NCI-H1694 (cell line): ENCODE measurements at places on chromosomes 11 and 22.

DNA sequence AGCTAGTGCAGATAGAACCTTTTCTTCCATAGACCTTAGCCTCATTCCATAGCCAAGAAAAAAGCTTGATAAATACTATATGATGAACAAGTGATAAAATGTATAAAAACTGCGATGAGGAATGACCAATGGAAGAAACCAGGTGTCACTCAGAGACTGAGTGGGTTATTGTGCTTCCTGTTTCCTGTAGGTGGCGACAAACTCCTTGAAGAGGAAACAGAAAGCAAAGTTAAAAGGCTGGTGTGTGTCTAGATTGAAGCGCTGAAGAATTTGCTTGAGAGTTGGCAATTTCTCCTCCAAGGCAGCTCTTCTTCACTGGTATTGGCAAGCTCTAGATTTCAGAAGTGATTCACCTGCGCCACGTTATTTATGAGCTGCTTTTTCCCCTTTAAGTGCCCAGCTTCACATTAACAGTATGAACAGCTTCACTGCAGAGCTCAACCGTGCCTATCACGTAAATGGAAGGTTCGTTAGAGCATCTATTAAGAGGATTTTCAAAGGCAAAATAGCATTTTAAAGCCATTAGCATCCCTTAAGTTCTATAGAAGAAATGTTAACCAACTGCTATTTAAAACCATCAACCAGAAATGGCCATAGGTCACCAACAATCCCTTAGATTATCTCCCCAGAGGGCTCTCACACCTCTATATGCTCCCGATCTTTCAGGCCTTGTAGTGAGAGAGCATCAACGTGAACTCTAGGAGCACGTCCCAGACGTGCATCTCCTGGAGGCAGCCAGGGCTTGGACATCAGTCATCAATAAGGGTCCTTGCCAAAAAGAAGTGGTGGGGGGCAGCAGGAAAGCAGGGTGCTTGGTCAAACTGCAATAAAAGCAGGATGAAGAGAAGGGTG lies 179.4 kb downstream of the CADM1 start:
- no peak for DNase-seq

- no peak for DNase-seq
Observed at GRCh38 chr22:41683052-41683451, 5.6 kb downstream of the SNU13 start.

- DNase-seq: no peak
Observed at GRCh38 chr22:36009085-36009484, 19.5 kb downstream of the RBFOX2 start.

GRCh38 chr11:32417806-32418205 lies 17.5 kb downstream of the WT1 start:
- DNase-seq: no peak

DNA sequence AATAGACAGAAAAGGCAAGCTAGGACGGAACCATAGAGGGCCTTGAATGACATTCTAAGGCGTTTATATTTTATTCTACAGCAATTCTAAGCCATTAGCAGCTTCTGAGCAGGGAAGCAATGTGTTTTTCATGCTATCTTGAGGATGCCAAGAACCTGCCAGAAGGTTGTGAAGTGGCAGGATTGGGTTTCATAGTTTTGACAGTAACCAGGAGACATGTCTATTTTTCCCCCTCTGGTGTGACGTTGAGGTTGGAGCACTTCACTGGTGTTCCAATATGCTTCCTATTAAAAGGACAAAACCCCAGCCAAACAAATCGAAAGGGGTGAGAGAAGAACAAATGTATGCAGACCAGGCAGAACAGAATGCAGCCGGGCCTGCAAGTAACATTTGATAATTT lies 148.2 kb downstream of the SPATA19 start:
- DNase-seq: no peak

DNA sequence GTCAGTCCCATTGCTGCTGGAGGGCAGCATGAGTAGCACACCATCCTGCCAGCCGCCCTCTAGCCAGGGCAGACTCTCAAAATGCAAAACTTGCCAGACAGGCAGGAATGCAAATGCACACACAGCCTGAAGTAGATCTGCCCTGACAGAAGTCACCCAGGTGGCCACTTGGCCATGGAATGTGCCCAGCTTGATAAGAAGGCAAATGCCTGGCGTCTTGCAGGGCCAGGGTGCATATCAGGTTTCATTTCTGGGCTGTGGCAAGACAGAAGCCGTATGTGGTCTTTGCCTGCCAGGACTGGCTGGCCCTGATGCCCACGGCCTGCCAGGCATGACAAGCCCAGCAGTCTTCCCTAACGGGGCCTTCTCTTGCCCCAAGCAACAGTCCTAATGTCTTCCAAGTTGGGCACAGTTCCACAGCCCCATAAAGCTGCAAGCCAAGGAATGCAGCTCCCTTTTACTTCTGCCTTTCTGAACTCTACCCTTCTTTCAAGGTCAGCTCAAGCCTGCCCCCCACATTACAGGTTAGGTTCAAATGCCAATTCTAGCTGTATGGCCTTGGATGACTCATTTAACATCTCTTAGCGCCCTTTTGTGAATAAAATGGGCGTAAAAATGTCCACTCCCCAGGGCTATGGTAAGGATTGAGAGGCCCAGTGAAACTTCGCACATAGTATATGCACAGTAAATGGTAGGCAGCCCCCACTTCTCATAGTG lies 29.7 kb downstream of the POU2AF3 start:
- no peak for DNase-seq

DNA sequence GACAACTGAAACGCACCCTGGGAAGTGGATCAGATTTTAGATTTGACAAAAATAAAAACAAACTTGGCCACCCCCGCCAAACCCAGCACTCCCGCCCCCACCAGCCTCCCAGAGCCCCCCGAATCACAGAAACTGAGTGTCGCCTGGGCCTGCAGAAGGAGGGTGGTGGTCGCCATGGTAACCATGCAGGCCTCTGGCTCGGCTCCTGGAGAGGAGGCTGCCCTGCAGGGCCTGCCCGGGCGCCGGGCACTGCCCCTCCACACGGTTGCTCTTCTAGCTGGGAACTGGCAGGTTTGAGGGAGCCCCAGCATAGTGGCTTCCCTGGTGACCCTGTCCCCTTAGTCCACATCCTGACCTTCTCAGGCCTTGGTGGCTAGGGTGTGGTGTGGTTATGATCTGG lies 19.3 kb downstream of the CACNA1I start:
- DNase-seq: no peak

DNA sequence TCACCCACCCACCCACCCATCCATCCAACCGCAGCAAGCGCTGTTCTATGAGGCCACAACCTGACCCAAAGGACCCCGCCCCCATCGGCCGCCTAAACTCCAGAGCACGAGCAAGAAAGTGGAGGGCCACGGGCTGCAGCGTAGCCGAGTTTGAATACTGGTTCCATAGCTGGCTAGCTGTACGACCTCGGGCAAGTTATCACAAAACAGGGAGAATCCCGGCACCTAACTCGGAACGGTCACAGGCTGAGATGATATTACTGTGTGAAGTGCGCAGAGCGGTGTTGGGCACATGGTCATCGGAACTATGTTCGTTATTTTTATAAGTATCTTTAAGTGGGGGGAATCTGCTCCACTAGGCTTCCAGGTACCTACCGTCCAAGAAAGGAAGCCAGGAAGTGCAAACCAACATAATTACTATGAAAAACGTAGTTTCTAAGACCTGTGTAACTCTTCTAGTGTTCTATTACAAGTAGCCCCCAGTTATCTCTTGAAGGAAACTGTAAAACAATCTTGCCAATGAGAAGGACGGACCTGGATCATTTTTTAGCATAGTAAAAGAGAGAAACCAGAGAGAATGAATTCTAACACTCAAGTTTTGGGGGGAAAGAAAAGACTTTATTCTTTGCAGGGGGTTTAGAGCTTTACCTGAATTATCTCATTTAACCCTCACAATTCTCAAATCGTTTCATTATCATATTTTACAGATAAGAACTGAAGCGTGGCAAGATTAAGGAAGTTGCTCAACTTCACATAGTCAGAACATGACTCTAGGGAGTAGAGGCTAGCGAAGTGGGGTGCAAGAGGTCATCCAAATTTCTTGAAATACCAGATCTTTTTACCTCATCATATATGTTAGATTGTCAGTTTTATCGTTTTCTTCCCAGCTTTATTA lies 663 bp upstream of the BUD13 start:
- DNase-seq: no peak

GRCh38 chr11:8792710-8793109 lies 110.1 kb downstream of the RPL27A start:
- no peak for DNase-seq

DNA sequence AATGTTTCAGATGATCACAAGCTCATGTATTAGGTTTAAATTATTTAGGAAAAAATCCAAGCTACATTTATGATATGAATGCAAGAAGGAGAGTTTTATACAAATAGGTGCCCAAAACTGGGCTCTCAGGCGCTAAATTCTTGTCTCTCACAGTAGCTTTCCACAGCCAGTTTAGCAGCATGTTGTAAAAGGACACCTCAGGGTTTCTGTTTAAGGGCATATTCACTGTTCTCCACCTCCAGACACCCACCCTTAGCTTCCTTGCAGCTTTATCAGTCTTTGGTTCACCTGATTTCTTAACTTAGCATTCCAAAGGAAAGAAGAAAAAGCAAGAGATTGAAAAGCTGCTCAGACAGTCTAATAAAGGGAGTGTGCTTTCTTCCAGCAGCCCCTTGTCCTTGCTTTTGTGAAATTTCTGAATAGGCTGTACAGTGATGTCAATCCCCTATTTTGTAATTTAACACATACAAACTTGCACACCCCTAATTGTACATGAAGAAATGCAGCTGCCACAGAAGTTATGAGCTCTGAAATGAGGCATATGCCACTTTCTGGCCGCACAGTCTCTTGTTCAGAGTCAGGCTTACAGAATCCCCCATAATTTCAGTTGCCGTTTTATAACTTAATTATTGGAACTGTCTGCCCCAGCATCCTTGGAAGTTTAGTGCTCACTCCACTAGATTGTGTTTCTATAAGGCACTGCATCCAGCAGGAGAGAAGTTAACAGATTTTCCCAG lies 262.1 kb downstream of the DDX10 start:
- no peak for DNase-seq

DNA sequence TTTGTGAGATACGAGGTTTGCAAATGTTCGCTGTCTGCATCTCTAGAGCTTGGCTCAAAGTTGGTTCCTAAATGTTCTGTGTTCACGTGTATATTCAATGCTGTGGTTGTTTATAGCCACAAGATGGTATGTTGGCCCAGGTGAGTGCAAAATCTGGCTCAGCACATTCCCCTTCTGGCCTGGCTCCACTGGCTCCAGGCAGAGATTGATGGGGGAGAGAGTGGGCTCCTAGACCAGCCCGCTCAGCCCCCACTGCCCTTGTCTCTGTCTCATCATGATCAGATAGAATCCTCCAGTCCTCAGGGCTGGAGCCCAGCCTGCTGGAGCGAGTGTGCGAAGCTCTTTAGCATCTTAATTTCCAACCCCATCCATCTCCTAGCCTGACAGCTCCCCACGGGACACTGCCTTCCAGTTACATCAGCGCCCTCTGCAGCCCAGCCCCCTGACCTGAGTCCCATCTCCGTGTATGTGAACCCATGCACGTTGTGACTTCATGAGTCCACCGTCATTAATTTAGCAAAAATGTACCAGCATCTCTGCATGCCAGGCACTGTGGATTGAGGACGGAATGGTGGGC lies 2.0 kb downstream of the P2RX3 start:
- DNase-seq: no peak

DNA sequence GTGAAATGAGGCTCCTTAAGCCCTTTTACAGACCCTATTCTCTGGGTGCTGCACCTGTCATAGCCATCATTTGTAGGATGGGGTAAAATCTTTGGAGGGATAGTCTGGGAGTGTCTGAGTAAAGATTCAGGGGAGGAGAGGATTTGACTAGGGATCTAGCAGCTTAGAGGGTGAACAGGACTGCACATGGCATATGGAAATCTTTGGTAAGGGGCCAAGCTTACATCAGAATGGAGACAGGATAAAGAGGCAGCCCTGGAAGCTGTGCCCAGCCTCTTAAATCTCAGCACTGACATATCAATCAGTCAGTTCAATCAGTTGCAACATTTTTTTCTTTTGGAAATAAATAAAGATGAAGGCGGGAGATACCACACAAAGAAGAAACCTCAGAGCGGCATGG lies 301.8 kb upstream of the CADM1 start:
- peak; percentile 28 for DNase-seq

- DNase-seq: no peak
Observed at GRCh38 chr22:35960854-35961253, 67.8 kb downstream of the RBFOX2 start.

GRCh38 chr11:80365076-80365725 lies 924.4 kb upstream of the TENM4 start:
- DNase-seq: no peak

- no peak for DNase-seq
Observed at GRCh38 chr11:12185914-12186313, 75.5 kb downstream of the MICAL2 start.

DNA sequence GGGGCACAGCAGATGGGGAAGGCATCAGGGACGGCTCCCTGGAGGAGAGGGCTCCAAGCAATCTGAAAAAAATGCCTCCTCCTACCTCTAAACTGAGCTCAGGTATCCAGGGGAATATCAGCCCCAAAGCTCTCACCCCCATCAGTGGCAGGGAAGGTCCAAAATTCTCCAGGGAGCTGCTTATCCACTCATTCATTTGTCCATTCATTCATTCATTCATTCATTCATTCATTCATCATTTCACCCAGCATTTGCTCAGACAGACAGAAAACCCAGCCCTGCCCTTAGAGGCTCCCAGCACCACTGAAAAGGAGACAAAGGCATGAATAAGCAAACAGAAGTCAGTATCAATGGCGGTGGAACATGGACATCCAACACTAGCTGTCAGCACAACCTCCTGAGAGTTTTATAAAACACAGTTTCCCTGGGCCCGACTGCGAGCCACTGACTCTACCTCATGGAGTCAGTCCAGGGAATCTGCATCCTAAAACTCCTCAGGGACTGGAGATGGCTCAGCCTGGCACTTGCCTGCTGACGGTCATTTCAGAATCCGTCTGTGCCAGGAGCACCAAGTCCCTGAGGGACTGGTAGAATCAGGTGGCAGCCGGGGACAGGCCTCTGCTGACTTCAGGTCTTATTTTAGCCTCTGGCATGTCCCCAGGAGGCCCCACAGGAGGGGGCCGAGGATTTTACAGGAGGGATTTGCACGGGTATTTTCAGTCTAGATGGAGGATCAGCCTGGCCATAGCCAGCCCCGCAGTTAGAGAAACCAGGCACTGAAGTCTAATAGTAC lies 164.6 kb downstream of the MN1 start:
- no peak for DNase-seq

- no peak for DNase-seq
Observed at GRCh38 chr11:83122050-83122449, 34.9 kb upstream of the PCF11 start.

DNA sequence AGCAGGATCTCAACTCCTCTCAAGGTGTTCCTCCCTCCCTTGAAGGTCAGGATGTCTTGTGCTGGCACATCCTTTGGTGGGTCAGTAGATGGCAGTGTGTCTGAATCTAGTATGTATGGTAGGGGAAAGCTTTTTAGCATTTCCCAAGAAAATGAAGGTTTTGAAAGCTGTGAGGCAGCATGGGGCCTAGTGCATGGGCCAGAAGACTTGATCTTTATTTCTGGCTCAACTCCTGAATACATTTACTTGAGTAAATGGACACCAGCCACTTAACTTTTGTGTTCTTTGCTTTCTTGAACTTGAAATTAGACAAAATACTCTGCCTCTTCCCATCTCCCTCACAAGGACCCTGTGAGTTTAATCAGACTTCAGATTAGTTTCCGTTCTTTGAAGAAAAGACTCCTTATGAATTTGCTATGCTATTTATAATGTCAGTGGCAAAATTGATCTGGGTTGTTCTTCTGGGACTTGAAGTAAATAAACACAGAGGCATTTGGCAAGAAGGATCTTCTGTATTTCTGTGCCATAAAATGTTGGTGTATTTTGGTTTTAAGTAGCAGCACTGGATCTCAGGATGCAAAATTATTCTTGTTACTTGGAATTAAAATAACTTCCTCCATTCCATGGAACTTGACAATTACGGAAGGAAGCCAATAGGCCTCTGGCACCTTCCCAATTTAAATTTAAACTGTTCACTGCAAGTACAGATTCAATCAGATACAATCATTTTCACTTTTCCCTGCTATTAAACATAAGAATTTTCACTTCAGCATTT lies 288.8 kb downstream of the CASP12 start:
- no peak for DNase-seq
